ENCODE measurements at places on chromosomes 6 and 20. TPM values are rescaled to one million over a fixed set of nuclear protein-coding genes. Genes with fewer than 3 reads are reported as not detected.
A peak's percentile ranks its signal among the peaks of the same experiment; 100 is the strongest.

The NTSR1 gene
- not detected for total RNA-seq

The LAMP5 gene
- not detected for total RNA-seq

The TGM3 gene
- total RNA-seq = not detected

The OR2H2 gene
- not detected for total RNA-seq

The NR2E1 gene
- not detected for total RNA-seq

The PTCHD4 gene
- total RNA-seq = 2.5 TPM

The ANKRD66 gene
- not detected for total RNA-seq

The GNRH2 gene
- not detected for total RNA-seq

The DPPA5 gene
- total RNA-seq = not detected

The PBOV1 gene
- not detected for total RNA-seq

The PTPRK gene
- total RNA-seq = 95.5 TPM

The BEND3 gene
- total RNA-seq = 5.6 TPM

DNA sequence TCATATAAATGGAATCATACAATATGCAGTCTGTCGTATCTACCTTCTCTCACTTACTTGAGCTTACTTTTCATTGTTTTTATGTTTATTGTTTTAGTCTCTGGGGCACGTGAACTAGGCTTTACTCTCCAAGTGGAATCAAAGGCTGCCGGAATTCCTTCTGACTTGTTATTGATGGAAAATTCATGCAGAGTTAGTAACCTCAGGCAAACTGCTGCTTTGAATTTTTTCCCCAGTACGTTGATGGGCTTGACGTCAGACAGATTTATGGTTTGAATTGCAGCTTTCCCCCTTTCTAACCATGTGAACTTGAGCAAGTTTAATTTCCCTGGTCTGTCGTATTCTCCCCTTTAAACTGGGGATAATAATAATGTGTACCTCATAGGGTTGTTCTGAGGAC, 68.6 kb downstream of the ZDHHC14 start:
- no peak for DNase-seq

GRCh38 chr6:150478656-150479545, 110.1 kb downstream of the IYD start:
- no peak for DNase-seq

DNA sequence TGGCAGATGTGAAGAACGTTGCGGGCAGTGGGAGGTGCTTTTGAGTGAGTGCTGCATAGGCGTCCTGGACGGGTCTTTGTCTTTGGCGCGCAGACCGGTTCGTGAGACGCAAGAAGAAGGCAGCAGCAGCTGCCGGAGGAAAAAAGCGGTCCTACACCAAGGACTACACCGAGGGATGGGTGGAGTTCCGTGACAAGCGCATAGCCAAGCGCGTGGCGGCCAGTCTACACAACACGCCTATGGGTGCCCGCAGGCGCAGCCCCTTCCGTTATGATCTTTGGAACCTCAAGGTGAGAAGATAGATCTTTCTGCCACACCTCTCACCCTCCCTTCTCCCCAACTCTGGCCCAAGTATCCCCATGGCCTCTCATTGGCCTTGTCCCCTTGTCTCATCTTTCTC, 1.1 kb downstream of the ABT1 start:
- DNase-seq = no peak

- DNase-seq = no peak
Measured at GRCh38 chr6:160070427-160070826, 51.2 kb upstream of the SLC22A1 start.

GRCh38 chr20:63636752-63637628, 10.1 kb upstream of the GMEB2 start:
- DNase-seq = peak; percentile 21

- DNase-seq = peak; percentile 47
Measured at GRCh38 chr6:41546866-41547798, 951 bp downstream of the FOXP4 start.

GRCh38 chr6:154039231-154039842, at the start of gene OPRM1:
OPRM1 (plus strand) TSS chr6:154039240; CDS start chr6:154039545, 305 bp downstream.
- DNase-seq = peak; percentile 24

DNA sequence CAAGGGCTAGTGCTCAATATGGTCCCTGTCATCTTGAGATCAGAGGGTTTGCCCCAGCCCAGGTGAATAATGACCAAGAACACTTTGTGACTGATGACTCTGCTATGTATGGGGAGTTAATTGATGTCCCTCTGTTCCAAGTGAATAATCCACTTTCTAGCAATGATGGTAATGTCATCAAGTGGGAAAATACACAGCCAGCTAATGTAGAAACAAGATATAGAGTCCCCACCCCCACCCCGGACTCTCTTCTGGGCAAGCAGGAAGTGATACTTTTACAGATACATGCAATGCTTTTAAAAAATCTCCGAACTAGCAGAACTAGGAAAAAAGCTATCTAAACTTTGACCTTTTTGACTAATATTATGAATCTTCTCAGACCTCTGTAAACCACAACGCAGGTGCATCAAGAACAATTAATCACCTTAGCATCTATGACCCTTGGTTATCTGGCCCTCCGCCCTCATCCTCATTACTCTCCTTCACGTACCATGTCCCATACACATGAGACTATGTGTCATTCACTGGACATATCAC, 30.5 kb downstream of the CNR1 start:
- DNase-seq = no peak

GRCh38 chr20:17683218-17684076, 1.4 kb upstream of the RRBP1 start:
- DNase-seq = no peak

DNA sequence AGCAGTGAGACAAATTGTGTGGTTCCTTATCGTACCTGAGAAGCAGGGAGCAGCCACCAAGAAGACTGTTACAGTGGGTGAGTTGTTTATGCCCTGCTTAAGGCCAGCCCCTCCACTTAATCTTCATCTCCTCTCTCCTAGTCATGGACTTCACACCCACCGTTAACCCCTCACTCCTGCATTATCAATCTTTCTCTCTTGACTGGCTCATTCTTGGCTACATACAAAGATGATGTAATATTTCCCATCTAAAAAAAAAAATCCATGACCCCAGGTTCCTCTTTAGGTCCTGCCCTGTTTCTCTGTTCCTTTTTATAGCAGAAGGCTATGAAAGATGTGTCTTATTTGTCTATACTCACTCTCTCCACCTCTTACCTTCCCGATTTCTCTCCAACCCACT, 72.4 kb downstream of the SHLD1 start:
- no peak for DNase-seq

GRCh38 chr6:133165235-133165634, 75.9 kb upstream of the EYA4 start:
- no peak for DNase-seq

DNA sequence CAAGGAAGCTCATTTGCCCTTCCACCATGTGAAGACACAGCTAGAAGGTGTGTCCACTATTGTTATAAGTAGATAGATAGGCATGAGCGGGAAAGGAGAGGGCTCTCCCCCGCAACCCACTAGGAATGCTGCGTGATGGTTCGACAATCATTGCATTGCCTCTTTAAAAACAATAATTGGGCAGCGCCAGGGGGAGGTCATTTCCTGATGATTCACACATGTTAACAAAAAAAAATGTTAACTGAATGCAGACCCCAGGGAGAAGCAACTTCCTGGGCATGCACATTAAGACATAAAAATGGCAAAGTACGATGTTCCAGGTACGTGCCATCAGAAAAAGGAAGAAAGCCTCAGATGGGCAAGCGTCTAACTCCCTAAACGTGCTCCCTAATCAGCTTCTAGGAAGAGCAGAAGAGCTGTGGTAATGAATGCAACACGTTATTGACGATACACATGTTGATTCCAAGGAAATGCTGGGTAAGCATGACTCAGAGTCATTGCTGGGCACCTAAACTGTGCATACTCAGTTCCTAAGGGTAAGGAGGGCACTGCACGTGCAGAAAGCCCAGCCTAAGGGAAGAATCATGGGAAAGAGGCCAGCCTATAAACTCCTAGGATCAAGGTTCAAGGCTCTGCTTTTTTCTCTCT, 113.7 kb downstream of the FAM217A start:
- no peak for DNase-seq

- DNase-seq = no peak
Measured at GRCh38 chr6:156845454-156846155, 68.4 kb downstream of the ARID1B start.

- DNase-seq = no peak
Measured at GRCh38 chr6:195861-196360, 96.4 kb upstream of the DUSP22 start.

GRCh38 chr6:7121700-7122241, 14.0 kb downstream of the RREB1 start:
- no peak for DNase-seq

GRCh38 chr6:104789770-104790190, 69.9 kb downstream of the HACE1 start:
- peak; percentile 46 for DNase-seq

GRCh38 chr6:167850782-167851181, 24.1 kb downstream of the AFDN start:
- DNase-seq = no peak

DNA sequence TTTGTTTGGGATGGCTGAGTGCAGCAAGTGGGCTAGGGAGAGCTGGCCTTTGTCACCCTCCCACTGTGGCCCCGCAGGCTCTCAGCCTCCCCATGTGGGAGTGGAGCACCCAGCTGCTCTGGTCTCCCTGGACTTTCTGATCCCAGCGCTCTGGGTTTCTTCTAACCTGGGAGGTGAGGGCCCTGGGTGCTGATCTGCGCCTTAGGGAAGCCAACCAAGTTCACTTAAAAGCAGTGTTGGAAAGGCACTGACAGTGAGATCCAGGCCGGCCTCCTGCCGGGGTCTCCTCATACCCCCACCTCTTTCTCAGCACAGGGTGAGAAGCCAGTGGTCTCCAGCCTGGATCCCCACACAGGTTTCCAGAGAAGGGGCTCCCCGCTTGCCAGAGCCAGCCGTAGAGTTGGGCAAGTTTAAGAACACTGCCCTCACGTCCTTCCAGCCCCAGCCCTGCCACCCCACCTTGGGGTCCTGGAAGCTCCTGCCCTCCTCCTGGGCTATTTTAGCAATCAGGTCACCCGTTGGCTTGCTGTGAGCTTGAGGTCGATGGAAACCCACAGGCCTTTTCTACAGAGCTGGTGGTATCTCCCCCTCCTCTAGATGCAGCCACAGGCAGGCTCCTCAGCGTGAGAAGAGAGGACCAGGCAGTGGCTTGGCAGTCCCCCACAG, 9.6 kb downstream of the C20orf203 start:
- no peak for DNase-seq

DNA sequence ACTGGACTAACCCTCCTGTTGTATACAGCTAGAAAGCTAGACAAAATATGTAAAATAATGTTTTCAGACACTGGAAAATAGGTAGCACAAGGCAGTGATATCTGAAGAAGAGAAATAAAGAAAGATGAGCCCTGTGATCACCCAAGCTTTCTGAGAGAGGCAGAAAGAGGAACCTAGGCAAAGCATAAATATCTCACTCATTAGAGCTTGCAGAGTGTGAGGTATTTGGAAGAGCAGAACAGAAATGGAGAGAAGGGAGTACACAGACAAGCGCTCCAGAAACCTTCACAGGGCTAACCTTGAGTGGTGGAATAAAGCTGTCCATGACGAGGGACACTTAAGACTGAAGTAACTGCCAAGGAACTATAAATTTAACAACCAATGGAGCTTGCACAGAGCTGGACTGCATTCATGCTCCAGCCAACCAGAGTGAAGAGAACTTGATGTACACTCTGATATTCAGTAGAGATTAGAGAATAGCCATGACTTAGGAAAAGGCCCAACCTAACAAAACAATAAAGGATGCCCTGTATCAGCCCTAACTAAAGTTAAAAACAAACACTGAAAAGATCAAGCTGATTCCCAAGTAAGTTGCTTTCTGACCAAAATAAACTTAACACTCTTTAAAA, 280.9 kb upstream of the STXBP5 start:
- DNase-seq = no peak

DNA sequence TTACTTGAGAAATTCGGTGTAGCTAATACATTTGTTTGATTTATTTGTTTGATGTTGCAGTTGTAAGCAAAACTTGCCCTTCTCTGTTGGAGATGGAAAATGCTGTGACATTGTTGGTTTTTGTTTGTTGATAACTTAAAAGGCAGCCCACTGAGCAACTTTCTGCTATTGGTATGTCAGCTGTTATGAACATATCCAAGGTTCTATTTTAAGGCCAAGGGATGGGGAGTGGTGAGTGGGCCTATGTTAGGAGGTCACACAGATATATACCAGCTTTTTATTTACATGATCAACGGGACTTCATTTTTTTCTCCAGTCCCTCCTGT, 5.7 kb downstream of the QKI start:
- DNase-seq = no peak

DNA sequence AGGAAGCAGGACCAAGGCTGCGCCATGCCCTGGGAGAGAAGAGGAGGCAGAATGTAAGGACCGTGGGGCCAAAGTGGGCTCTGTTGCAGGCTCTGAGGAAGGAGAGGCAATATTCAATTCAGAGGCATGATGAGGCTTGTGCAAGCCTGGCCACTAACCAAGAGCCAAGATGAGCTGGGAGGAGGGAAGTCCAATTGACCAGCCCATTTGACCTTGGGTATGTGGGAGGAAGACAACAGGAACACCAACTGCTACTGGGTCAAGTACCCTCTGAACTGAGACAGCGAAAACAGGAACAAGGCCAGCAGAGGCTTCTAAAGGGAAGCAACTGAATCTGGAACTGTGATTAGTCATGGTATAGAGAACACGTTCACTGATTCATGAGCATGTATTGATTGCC, 779.6 kb downstream of the MAFB start:
- no peak for DNase-seq

DNA sequence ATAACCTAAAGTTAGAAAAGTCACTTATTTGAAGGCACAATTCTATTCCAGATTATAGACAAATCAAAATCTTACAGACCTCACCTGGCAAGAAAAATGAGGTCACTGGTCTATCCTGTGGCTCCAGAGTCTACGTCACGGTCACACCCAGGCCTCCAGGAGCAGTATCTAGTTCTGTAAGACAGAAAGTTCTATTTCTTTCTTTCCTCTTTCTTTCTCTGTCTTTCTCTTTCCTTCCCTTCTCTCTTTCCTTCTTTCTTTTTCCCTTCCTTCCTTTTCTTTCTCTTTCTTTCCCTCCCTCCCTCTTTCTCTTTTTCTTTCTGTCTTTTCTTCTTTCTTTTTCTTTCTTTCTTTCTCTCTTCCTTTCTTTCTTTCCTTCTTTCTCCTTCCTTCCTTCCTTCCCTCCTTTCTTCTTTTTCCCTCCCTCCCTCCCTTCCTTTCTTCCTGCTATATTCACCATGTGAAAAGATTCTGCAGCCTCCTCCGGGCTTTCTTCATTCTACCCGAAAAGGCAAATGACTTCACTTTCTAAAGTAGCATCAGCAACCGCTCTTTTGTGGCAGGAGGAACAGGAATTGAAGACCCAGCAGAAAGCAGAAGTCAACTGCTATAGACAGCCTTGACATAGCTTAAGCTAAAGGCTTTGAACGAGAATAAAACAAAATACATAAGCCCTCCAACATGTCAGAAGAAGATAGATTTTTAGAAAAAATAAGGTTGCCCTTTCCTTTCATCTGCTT, 83.9 kb upstream of the SIRPG start:
- no peak for DNase-seq

DNA sequence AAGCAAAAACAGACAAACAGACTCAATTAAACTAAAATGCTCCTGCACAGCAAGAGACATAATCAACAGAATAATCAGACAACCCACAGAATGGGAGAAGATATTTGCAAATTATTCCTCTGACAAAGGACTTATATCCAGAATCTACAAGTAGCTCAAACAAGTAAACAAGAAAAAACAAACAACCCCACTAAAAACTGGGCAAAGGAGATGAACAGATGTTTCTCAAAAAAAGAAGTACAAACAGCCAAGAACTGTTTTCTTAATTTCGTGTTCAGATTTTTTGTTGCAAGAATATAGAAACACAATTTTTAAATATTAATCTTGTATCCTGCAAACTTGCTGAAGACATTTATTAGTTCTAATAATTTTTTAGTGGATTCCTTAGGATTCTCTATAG, 274.1 kb downstream of the BCKDHB start:
- no peak for DNase-seq

- DNase-seq = no peak
Measured at GRCh38 chr6:113401231-113401630, 455.9 kb upstream of the MARCKS start.

Data from mammary epithelial cell (primary cell).